ENCODE measurements at places on chromosomes 16 and 17.
A peak's percentile ranks its signal among the peaks of the same experiment; 100 is the strongest.

GRCh38 chr16:85227084-85227945 is 115.0 kb upstream of the CIBAR2 start:
- DNase-seq: no peak

- no peak for DNase-seq
Observed at GRCh38 chr17:17493249-17493985, 2.8 kb downstream of the RASD1 start.

- DNase-seq: peak; percentile 30
Observed at GRCh38 chr17:29005936-29006511, at the start of gene SEZ6. TSS of gene SEZ6 (minus strand) at chr17:29006033. CDS start at chr17:29005869, 164 bp downstream.

GRCh38 chr16:67104845-67105244 is 4.9 kb upstream of the PHAF1 start:
- DNase-seq: no peak
